PC-9 (cell line): ENCODE measurements at places on chromosomes 3 and 15. TPM values are rescaled to one million over a fixed set of nuclear protein-coding genes. Genes with fewer than 3 reads are reported as not detected.

GRCh38 chr3:128823631-128824030, 55.8 kb upstream of the ACAD9 start:
- DNase-seq: no peak

DNA sequence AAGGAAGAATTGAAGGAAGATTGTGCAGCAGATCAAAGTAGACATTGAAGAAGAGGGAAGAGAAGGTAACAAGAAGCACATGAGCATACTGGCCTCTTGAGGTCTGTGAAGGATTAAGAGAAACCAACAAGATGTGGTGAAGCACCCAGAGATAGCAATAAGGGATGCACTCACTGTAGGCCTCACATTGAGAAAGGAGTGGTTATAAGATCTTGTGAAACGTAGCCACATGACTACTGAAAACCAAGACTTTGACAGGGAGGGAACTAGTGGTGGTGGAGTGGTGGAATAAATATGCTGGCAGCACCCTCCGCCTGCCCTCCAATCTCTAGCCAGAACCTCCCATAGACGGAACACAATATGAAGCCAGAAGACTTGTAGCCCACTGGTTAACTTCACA, 651.2 kb downstream of the DIPK2A start:
- DNase-seq: no peak

The PLA2G4F gene
- total RNA-seq: 1.2 and 1.9 TPM in 2 replicates

DNA sequence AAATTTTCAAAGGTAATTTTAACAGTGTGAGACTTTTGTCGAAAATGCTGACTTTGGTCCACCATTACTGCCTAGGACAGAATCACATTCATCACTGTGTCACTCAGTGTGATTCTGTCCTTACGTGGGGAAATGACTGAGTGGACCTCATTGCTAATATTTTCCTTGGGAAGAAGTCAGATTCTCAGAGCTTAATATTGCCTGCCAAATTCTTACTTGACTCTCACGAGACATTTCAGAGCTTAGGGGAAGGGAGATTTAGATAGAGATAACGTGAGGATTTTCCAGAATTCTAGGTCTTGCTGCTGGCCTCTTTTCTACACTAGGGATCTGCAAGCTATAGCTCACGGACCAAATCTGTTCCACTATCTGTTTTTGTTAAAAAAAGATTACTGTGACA, 270.4 kb downstream of the SUCLG2 start:
- DNase-seq: no peak

DNA sequence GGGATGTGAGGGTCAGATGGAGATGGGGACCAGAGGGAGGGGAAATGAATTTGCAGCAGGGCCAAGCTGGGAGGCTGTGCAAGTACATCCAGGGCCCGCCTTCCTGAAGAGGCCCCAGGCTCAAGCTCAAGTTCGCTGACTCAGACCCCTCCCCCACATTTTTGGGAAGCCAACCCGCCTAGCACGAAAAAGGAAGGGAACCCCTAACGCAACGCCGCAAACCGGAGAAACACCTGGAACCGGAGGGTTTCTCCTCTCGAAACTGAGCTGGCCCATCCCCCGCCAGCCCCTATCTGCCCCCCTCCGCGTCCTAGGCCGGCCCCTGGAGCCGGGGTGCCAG, 624 bp downstream of the AP3B2 start:
- DNase-seq: no peak

DNA sequence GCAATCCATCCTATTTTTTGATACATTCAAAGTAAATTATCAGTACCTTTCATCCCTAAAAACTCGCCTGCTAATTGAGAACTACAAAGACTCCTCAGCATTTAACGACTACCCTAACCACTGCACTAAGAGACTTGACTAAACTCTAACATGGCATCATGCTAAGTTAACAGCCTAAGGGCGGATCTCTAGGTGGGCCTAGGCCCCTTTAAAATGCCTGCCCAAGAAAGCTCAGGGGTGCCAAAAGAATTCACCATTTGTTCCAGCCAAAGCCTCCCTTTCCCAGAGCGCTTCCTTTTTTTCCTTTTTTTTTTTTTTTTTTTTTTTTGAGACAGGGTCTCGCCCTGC, 568 bp upstream of the NEK4 start:
- no peak for DNase-seq

- DNase-seq: no peak
These were observed 435.2 kb upstream of the GBE1 start for GRCh38 chr3:82196645-82197044.

DNA sequence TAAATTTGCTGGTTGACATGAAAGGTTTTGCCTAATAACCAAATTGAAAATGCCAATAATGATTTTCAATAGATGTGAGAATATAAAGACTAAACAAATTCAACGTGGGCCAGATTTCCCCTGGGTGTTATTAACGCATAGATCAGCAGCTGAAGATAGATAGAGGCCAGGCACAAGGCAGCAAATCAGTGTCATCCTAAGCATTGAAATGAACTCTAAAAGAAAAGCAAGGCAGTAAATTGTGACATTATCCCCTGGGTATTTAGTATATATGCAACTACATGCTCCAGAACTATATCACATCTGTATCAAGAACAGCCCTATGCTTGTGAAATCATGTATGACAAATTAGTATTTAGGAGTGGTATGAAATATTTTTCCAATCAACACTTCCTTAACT, 167.1 kb upstream of the EPHA3 start:
- no peak for DNase-seq

DNA sequence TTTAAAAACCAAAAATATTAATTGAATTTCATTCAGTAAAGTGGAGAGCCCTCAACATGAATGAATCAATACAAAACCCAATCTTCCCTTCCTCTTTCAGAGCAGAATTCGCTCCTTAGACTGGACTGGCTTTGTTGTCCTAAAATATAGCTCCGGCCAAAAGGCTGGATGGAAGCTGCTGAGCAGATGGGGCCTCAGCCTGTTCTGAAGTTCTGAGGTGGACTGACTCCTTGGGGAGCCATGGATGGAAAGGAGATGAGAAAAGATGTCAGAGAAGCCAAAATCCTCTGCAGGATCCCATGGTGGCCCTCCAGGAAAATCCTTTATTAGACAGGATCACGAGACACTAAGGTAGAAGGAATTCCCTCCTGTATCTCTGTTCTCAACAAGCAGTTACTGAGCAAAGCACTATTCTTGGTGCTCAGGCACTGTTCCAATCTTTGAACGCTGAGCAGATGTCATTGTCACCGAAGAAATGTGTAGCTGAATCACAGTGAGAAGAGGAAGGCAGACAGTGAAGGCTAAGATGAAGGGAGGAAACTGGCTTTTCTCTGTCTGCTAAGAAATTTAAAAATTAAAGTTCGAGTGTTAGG, 122.0 kb downstream of the SEMA6D start:
- DNase-seq: no peak

DNA sequence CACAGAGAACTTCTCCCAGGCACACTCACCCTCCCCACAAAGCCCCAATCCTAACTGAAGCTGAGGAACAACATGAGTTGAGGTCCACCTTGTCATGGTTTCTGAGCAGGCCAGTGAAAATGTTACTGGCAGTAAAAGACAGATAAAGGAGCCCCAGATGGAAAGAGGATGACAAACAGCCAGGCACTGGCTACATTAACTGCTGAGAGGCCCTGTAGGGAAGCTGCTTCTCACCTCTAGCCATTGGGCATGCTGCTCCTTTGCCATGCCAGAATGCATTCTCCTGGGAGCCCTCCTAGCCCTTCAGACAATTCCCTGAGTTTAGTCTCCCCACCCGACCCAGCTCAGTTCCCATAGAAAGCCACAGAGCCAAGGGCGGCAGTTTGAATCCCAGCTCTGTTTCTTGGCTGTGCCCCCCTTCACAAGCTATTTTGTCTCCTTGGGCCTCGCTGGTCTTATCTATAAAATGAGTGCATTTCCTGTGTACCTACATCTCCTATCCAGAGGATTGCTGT, 60.5 kb downstream of the LMCD1 start:
- DNase-seq: no peak

DNA sequence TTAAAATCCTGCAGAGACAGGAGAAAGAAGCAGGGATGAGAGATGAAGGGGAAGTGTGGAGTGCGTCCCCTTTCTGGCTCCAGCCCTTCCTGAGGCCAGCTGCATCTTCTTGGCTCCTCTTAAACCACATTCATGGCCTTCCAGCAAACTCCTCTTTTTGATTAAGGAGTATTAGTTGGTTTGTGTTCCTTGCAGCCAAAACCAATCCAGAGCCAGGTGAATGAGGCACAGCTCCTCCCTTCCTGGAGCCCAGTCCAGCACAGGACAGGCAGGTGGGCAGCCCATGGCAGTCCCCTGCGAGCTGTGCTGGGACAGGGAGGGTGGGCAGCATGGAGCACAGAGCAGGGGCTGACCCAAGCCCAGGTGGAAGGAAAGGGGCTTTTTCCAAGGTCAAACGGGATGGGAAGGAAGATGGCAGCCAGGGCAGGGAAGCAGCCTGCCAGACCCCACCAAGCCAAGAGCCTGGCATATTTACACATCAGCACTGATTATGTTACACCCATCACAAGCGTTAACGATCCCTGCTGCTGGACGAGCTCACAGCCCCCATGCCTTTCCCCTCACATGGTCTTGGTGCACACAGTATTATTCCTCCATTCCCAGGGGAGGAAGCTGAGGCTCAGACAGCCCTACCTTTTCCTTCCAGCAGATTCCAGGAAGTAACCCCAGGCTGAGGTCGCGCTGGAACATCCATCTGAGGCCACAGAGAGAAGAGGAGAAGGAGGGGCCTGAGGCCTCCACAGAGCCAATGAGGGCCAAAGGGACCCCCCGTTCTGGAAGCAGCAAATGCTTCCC, 175.6 kb downstream of the SMAD6 start:
- no peak for DNase-seq

DNA sequence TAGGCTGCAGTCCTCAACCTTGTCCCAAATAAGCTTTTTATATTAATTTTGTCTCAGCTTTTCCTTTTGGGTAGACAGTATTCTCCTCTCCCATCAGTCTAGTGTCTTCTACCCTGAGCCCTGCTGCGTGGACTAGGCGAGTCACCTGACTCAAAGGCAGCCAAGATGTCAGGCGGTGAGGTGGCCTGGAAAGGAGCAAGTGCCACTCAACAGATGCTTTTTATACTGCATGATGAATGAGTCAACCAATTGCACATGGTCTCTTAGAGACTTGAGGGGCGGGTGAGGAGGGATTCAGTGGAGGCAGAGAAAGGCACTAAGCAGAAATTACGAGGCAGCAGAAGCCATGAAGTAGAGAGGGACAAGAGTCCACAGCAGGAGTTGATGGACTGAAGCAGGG, 95.9 kb downstream of the FRMD4B start:
- DNase-seq: no peak

GRCh38 chr15:96146726-96147125, 183.8 kb upstream of the NR2F2 start:
- no peak for DNase-seq
